CD14-positive monocyte (primary cell): ENCODE measurements at places on chromosomes 5 and 9.

- no peak for DNase-seq
Measured at GRCh38 chr5:126359884-126360283, 63.3 kb upstream of the GRAMD2B start.

DNA sequence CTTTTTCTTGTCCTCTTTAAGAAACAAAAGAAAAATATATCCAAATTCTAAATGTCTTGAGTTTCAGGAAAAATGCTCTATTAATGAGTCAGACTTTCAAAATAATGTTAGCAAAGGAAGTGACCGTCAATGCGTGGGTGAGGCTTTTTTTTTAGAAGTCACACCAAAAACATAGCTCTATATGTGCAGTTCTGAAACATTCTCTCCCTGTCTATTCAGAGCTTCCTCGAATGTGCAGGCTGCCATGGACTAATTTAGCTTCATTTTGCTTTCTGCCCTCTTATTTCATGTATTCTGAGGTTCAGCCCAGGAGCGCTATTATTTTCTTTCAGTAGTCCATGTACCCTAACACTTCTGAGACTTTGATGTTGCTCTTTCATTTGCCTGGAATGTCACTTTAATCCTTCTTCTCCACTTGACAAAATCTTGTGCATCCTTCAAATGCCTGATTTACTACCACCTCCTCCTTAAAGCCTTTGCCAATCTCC is 72.5 kb upstream of the RASA1 start:
- DNase-seq = no peak

DNA sequence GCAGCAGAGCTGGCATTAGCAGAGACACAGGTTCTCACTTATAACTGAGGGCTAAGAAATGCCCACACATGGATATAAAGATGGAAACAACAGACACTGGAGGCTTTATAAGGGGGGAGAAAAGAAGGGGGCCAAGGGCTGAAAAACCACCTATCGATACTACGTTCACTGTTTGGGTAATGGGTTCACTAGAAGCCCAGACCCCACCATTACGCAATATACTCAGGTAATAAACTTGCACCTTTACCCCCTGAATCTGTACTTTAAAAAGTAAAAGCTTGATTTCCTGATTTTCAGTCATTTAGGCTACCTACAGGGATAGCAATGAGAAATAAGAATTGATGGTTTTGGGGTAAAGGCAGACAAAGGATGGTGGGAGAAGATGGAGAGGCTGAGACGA is 1.9 kb upstream of the MINAR2 start:
- DNase-seq = no peak

DNA sequence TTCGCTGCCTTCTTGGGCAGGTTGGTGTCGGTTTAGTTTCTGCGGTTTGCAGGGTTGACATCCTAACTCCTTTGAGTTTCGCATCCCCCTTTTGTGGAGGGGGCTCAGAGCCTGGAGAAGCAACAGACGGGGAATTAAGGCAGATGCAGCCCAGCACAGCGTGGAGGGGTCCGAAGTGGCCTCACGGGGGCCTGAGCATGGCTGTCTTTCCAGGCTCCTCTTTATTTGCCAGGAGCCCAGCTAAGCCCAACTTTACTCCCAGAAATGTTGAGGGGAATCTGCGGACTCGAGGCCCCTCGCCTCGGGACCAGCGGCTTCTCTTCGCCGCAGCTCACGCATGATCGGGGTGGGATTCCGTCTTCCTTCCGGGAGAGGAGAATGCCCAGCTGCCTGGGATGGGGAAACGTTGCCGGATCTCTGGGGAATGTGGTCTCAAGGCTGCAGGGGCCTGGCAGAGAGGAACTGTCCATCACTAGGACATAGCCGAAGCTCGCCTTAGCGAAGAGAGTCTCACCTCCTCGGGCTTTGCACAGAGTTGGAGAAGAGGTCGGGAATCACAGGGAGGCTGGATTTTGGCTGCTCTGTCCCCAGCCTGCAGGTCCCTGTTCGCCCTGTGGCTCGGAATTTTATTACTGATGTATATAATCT is 1.3 kb downstream of the RAI14 start:
- no peak for DNase-seq

- DNase-seq = no peak
Measured at GRCh38 chr5:468401-468800, 25.4 kb downstream of the EXOC3 start.

DNA sequence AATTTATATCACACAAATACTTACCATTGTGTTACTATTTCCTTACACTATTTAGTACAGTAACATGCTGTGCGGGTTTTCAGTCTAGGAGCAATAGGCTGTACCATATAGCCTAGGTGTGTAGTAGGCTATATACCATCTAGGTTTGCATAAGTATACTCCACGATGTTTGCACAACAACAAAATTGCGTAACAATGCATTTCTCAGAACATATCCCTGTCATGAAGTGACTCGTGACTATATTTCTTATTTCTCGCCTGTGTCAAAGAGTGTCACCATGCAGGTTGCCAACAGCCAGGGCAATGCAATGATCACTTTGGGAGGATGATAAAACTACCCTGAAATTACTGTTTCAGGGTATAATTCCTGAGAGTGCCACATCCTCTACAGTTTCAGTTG is 65.6 kb upstream of the CD180 start:
- peak; percentile 12 for DNase-seq

GRCh38 chr9:82930116-82930515 is 132.8 kb downstream of the RASEF start:
- DNase-seq = no peak

DNA sequence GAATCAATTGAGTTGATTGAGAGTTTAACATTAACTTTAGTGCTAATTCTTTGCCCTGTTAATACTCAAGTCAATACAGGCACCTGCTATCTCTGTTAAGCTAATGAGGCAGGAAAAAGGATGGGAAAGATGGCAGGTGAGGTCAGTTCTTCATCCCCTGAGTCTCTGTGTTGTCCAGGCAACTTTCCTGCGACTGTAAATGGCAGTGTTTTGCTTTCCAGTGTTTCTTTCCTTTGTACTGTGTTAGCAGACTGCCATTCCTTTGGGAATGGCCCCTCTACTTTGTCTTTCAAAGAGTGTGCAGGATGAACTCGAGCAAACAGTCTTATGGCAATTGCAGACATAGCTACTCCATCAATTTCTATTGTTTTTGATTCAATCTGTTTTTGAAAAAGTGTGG is 202.2 kb upstream of the VLDLR start:
- no peak for DNase-seq

DNA sequence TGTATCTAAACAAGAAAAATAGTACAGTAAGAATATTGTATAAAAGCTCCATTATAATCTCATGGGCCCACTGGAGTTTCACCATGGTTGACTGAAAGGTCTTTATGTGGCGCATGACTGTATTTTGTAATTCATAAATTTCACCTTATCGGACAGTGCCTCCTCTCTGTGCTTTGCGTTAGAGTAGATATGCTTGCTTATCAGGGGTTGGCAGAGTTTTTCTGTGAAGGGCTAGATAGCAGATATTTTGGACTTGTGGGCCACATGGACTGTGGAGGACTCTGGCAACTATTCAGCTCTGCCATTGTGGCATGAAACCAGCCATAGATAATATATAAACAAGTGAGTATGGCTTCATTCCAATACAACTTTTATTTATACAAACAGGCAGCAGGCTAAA is 23.2 kb downstream of the GAPVD1 start:
- DNase-seq = no peak

DNA sequence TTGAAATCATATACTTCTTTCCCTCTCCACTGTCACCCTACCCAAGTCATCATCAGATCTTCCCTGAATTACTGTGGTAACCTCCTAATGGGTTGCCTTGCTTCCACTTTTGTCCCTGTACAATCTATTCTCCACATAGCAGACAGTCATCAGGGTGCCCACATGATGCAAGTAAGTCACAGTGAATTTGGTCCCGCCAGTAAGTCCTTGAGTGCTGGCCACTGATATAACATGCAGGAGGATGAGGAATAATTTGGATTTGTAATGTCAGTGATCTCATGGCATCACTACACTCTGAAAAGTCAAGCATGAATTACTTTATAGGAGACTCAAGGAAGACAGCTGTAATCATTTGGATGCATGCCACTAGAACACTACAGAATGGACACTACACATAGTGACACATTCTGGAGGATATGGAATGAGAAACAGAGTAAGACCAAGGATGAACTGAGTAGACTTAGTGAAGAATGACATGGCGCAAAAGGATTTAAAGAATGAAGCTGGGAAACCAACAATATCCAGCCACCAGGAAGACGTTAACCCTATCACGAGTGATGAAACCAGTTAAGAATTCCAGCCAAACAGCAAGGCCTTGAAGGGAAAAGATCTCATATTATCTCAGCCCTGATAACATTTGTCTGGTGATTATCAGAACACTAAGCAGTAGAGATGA is 28.6 kb downstream of the MARCHF3 start:
- no peak for DNase-seq

- DNase-seq = no peak
Measured at GRCh38 chr9:37555786-37556185, 20.4 kb downstream of the FBXO10 start.

GRCh38 chr5:175749591-175749990 is 91.7 kb downstream of the HRH2 start:
- DNase-seq = no peak

GRCh38 chr9:81584099-81584498 is 105.2 kb downstream of the TLE1 start:
- DNase-seq = no peak

- no peak for DNase-seq
Measured at GRCh38 chr5:156181656-156182055, 145.3 kb upstream of the SGCD start.

DNA sequence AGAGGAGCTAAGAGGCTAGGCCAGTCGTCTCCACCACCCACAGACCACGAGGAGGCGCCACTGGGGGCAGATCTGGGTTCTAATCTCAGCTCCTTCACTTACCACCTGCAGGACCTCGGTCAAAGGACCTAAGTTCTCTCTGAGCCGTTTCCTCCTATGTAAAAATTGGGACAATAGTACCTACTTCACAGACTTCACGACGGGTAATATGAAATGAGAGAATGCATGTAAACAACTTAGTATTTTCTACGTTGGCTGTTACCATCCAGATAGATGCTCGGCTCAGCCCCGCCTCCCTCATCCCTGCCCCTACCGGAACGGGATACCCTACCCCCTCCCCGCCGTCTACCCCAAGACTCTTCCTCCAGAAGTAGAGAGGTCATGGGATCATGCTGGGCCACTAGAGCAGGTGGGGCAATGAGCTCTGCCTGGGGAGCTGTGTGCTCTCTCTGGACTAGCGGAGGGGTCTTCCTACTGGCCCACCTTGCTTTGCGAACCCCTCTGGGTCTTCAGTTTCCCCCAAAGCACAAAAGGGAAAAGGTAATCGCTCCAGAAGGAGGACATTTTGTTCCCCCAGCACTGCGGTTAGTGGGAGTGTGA is 541 bp downstream of the GNPDA1 start:
- peak; percentile 52 for DNase-seq

- no peak for DNase-seq
Measured at GRCh38 chr5:116527582-116527981, 47.0 kb downstream of the SEMA6A start.

- DNase-seq = no peak
Measured at GRCh38 chr5:67211926-67212325, 15.3 kb upstream of the CD180 start.

DNA sequence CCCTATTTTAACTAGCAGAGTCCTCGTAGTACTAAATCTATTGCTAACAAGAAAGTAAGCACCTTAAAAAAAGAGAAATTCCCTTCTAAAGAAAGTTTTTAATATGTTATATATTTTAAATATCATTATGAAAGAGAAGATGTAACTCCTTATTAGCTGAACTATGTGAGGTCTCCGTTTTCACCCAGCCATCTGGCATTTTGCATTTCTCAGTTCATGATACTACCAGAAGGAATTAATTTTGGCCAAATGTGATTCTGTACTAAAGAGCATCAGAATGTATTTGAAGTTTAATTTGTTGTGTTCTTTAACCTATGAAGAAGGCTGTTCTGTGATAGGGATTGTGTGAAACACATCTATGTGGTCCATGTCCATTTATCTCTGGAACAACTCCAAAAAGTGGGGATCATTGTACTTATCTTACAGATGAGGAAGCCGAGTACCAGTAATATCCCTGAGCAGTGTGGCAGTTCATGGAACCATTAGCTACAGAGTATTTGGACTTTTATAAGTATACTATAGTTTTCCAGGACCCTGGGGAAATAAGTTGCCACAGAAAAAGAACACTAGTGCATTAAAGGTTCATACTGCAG is 29.8 kb downstream of the TNFAIP8 start:
- no peak for DNase-seq

DNA sequence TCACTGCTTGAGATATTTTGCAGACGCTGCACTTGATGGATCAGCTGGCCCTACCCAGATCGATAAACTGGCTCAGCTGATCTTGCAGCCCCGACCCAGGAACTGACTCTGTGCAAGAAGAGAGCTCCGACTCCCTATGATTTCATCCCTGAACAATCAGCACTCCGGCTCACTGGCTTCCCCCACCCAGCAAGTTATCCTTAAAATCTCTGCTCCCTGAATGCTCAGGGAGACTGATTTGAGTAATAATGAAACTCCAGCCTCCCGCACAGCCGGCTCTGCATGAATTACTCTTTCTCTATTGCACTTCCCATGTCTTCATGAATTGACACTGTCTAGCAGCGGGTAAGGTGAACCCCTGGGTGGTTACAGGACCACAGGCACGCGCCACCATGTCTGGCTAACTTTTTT is 16.9 kb upstream of the NANS start:
- DNase-seq = no peak

- DNase-seq = no peak
Measured at GRCh38 chr5:82551192-82551591, 273.0 kb upstream of the RPS23 start.

GRCh38 chr5:6080930-6081726 is 297.2 kb downstream of the MED10 start:
- no peak for DNase-seq

GRCh38 chr9:97556721-97557605 is 55.5 kb downstream of the TMOD1 start:
- DNase-seq = no peak

DNA sequence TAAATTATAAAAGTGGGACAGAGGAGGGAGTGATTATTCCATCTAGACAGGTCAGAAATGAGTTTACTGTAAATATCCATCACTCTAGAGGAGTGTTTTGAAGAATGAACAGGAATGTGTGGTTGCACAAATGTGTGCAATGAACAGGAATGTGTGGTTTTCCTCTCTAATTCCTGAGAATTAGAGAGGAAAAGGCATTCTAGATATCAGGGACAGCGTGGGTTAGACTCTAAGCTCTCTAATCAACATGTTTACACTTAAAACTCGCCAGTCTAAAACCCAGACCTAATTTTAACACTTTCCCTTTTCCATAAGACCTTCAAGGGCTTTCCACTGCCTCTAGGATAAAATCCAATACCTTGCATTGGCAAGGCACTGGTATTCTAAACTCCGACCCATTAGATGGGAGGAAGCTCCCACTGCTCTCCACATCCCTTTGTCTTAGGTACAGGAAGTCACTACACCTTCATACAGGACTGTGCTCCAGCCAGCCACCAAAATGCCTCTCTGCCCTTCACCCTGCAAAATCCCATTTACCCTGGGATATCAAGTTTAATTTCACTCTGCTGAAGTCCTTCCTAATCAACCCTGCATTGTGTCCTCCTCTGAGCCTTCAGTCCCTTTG is 67.9 kb downstream of the NFIB start:
- no peak for DNase-seq
